Memory B cell (primary cell): ENCODE measurements at places on chromosomes 2 and 18.
A peak's percentile ranks its signal among the peaks of the same experiment; 100 is the strongest.

DNA sequence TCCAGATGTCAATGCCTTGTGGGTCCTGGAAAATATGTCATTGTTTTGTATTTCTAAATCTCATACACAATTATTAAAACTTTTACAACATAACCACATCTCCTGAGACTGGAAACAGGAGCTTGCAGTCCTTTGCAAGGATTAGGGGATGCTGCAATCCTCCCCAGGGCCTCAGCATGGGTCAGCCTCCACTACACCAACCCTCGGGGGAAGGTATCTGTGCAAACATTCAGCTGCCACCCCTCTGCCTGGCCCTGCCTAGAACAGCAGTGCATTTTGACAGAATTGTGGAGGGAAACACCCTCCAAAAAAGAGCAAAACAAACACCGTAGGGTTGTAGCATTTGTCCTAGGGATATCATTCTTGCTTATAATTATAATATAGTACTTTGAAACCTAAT, 4.2 kb upstream of the UPP2 start:
- DNase-seq: no peak

GRCh38 chr2:52571380-52572347, 1195.9 kb upstream of the CHAC2 start:
- no peak for DNase-seq

DNA sequence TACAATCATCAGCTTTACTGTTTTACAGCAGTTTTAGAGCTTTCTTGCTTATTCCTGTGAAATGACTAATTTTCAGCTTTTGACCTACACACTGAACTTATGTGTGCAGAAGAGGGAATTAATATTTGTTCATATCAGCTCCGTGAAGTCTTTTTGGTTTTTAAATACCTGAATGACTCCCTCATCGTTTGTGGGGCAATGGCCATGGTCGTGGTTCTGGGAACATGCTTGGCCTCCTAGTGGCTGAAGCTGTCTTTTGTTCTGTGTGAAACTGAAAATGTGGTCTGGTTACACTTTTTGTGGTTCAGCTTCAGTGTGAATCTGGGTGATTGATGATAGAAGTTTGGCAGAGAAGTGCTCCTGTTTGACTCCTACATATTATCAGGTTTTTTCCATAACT, 408.1 kb downstream of the THSD7B start:
- DNase-seq: no peak

DNA sequence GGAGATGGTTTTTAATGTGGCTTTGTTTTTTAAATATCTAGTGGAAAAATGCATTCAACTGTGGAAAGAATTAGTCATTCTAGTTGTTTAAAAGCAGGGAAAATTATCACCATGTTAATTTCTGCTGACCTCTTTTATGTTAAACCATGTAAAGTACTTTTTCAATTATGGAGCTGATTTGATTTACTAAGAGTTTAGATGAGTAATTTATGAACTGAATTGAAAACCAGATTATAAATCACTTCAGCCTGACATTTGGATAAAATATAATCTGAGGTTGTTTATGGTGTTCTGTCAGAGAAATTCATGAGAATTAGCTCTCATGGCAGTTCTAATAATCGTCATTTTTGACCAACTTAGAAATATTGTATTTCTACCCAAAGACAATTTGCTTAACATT, 11.6 kb downstream of the ITGA4 start:
- DNase-seq: no peak

GRCh38 chr2:232349546-232349945, 29.0 kb upstream of the ALPP start:
- no peak for DNase-seq

GRCh38 chr2:11080253-11081115, 74.8 kb upstream of the SLC66A3 start:
- no peak for DNase-seq

- DNase-seq: no peak
These were observed 28.0 kb downstream of the HDAC4 start for GRCh38 chr2:239372835-239373234.

DNA sequence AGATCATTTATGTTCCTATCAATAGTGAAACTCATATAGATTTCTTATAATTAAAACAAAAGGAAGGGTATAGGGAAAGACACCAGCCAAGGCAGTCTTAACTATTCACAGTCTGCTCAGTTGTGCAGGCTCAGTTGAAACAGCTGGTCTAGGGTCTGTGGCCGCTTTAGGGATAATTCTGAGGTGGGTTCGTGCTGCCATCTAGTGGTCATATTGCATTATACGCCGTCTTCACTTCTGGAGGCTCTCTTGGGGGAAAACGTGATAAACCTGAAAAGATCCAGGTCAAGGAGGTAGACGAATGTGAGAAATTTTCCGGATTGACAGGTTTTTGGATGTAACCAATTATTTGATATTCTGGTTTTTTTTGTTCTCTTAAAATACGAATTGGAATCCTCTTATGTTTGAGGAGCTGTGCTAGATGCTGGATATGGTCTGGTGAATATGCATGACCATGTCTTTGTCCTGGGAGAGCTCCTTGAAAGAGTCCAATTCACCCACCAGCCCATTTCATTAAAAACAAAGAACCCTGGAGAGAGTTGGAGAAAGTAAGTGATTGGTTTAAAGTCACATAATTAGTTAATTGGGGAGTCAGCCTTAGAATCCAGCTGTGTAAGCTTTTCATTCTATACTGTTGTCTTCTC, 492.4 kb downstream of the PLCL1 start:
- DNase-seq: peak; percentile 30

DNA sequence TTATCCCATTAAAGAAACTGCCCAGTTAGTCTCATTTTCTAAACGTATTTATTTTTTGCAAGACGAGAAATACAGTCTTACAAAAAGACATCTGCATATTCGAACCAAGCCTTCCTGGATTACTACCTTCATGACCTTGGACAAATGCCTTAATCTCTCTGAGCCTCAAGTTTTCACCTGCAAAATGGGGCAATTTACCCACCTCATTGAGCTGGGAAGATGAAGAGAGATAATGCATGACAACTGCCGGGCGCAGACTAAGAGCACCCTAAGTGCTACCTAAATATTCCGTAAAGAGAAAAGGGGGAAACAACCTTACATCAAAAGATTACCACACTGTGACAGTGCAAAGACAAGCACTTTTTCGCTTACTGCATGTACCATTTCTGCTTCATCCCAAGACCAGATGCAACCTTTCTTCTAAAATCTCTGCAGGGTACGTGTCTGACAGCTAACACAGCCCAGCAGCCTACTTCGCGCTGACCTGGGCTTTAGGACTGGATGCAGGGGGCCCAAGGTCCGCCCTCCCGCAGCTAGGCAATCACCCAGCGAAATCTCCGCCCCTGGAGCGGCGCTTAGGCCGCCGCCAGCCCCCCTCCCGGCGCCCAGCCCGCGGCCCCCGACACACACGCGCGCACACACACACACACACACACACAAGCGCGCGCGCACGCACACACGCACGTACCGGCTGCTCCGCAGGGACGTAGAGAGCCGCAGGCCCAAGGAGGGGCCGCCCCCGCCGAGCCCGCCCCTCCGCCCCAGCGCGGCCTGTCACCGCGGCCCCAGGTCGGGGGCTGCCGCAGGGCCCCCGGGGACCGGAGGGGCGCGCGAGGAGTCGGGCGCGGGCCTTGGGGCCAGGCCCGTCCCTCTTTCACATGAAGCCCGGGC, 766 bp downstream of the MAP3K2 start:
- DNase-seq: peak; percentile 83

GRCh38 chr2:102181919-102182635, 4.7 kb upstream of the IL1RL2 start:
- no peak for DNase-seq

DNA sequence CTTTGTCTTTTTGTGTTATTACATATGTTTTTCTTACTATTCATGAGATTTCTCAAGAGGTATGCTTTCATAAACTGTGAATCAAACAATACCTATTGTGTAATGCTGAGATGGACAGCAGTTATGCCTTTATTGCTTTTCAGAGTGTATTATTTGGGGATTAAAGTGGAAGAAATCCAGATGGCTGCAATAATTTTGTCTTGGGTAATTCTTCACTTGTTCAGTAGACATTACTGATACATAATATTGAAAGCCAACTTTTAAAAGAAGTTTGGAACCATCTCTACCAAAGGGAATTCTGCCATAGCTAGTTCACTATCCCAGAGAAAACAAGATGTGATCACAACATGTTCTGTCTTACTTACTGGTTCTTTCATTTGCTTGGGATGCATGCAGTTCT, 253.4 kb upstream of the ZSWIM2 start:
- DNase-seq: no peak

- no peak for DNase-seq
These were observed 139.8 kb downstream of the CHST9 start for GRCh38 chr18:27045342-27045741.

DNA sequence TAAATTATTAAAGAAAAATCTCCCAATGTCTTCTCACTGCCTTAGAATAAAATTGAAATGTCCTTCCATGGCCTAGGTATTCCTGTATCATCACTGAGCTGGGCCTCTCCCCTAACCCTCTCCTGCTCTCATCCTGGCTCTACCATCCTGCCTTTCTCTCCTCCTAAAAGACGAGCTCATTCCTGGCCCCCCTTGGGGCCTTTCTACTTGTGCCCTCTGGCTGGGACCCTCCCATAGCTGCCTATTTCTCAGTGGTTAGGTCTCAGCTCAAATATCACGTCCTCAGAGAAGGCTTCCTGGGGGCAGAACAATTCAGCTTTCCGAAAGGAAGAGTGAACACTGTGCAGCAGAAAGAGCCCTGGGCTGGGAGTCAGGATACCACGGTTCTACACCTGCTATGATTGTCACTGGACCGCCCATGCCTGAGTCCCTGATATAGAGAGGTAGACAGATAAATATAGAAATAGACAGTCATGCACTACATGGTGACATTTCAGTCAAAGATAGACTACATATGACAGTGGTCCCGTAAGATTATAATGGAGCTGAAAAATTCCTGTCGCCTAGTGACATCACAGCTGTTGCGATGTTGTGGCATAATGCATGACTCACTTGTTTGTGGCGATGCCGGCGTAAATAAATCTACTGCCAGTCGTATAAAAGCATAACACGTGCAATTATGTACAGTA, 9.4 kb downstream of the DNPEP start:
- no peak for DNase-seq

- no peak for DNase-seq
These were observed 689 bp downstream of the RPRD1A start for GRCh38 chr18:36066686-36067054.
